ENCODE measurements at places on chromosomes 7 and 10. TPM values are rescaled to one million over a fixed set of nuclear protein-coding genes. Genes with fewer than 3 reads are reported as not detected.

LOXL4 gene
- total RNA-seq: not detected

OR6B1 gene
- total RNA-seq: not detected

NPC1L1 gene
- total RNA-seq: 0.12 TPM

IL6 gene
- total RNA-seq: 2.4 TPM

ANKIB1 gene
- total RNA-seq: 57.1 TPM

CDK5 gene
- total RNA-seq: 11.6 TPM

BAIAP2L1 gene
- total RNA-seq: 5.1 TPM

CYP2C19 gene
- 0.42 TPM for total RNA-seq

EN2 gene
- not detected for total RNA-seq

ASB4 gene
- total RNA-seq: not detected

DNA sequence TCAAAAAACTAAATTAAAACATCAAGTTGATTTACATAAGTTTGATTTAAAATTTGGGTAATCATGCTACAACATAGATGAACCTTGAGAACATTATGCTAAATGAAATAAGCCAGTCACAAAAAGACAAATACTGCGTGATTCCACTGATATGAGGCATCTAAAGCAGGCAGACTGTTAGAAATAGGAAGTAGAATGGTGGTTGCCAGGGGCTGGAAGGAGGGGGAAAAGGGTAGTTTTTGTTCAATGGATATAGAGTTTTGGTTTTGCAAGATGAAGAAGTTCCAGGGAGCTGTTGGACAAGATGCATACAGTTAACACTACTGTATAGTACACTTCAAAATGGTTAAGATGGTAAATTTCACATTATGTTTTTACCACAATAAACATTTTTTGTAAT, 45.0 kb upstream of the IFRD1 start:
- DNase-seq: no peak

DNA sequence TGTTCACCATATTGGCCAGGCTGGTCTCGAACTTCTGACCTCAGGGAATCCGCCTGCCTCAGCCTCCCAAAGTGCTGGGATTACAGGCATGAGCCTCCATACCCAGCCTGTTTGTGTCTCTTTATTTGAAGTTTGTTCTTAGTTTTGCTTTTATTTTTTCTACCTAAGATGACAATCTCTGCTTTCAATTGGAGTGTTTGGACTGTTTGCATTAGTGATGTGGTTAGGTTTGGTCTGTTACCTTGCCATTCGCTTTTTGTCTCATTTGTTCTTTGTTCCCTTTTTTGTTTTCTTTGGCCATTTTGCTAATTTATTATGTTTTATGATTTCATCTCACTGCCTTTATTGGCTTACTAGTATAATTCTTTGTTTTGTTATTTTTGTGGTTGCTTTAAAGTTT, 62.6 kb downstream of the ADCY1 start:
- DNase-seq: no peak

- no peak for DNase-seq
These were observed 180.7 kb upstream of the KLF14 start for GRCh38 chr7:130914554-130915294.

GRCh38 chr10:101071885-101072433, 10.2 kb downstream of the KAZALD1 start:
- DNase-seq: no peak

- DNase-seq: no peak
These were observed 8.2 kb upstream of the SORBS1 start for GRCh38 chr10:95569368-95569767.

GRCh38 chr7:284762-285722, 4.9 kb upstream of the FOXL3 start:
- DNase-seq: no peak

- no peak for DNase-seq
These were observed 3.3 kb downstream of the WIPF3 start for GRCh38 chr7:29809533-29810155.

- DNase-seq: no peak
These were observed 3.1 kb downstream of the DDC start for GRCh38 chr7:50562136-50562535.

DNA sequence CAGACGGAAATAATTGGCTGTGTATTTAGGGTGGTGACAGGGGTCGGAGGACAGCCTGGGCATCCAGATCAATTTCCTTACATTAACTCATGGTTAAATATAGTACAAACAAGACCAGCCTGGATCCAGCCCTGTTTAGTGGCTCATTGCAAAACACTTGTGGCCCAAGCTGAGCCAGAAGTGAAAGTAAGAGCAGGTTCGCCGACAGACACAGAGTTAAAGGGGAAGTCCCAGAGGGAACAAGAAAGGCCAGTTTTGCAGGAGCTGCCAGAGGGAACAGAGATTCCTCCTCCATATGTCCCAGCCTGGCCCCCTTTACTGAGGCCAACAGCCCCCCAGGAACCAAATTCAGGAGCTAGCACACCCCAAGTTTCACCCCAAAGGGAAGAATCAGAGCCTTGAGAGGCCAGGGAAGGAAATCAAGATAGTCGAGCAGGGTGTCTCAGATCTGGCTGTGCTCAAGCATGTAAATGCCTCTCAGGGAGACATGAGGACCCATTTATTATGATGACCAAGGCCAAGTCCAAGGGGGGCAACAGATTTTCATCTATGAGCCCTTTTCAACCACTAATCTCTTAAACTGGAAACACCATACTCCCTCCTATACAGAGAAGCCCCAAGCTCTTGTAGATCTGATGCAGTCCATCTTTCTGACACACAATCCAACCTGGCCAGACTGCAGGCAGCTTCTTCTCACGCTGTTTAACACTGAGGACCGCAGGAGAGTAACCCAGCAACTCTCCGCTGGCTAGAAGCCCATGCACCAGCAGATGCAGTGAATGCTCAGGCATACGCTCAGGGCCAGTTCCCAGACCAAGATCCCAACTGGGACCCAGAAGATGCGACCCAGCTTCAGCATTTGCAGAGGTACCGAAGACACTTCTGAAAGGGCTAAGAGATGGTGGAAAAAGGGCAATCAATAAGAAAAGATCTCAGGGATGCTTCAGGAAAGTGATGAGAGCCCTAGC, 15.9 kb upstream of the ADCK2 start:
- DNase-seq: peak; percentile 43

DNA sequence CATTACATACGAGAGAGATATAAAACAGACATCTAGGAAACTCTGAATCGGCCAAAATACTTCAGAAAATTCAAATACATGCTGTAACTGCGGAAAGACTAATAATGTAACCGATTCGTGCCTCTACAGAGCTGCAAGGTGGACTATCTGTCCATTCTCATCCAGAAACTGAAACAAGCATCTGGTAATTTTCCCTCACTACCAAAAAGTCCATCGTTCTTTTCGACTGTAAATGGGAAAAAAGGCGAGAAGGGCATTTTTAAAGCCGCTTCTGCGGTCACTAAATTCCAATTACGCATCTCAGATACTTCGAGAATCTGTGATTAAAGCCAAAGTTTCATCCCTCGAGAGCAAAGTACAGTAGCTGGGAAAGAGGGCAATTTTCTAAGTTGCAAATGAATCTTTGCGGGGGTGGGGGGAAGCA, 1.3 kb downstream of the OGA start:
- no peak for DNase-seq

- DNase-seq: no peak
These were observed 72.0 kb upstream of the ZMIZ1 start for GRCh38 chr10:78996792-78997129.

GRCh38 chr7:1234049-1234880, 1.6 kb downstream of the UNCX start:
- DNase-seq: no peak

DNA sequence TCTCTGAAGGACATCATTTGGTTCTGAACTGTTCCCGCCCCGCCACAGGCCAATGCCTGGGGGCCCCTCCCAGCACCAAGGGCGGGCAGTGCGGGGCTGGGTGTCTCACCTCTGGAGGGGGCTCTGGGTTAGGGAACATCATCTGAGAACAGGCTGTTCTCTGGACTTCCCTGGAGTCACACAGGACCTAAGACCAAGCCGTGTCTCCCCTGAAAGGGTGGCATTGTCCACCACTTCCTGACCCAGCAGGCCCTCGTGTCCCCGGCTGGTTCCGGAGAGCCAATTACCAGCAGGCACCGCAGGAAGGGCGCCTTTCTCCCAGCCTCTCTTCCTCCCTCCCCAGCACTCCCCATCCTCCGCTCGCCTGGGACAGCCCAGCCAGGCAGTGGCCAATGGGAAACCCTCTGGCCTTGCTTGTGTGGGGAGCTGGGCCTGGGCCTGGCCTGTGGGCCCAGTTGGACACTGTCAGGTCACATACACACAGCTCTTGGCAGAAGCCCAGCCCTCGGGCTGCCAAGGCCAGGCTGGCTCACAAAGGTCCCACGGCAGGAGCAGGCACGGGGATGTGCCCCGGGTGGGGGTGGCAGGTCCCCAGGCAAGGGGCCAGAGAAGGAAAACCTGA, 119.5 kb downstream of the SPDYE5 start:
- DNase-seq: no peak

DNA sequence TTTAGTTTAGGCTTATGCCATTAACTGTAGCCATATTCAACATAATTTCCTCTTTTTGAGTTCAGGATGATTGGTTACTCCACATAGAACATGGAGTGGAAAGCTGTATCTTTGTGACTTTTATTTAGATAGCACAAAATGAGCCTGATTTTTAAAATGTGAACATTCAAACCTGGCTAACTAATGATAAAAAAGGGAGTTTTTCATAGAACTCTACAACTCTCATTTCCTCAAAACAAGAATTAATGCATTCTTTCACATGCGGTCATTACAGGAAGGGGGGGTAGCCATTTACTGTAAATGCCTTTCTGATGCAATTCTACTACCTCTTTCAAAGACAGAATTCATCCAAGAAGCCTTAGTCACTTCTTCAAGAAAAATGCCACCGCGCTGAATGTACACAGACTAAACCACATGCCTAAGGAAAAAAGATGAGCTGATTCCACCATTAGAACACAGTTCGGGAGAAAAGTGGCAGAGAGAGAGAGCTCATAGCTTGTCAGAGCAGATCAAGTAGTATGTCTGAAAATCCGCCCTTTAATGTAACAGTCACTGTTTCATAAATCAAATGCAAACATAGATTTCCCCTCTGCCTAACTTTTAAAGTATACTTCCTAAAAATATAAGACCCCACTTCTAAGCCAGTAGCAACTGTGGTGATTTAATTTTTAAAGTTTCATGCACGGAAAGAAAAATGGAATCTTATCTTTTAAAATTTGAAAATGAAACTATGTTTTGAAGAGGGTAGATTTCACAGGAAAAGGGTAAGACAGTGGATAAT, 226.4 kb upstream of the KLF14 start:
- peak; percentile 73 for DNase-seq

DNA sequence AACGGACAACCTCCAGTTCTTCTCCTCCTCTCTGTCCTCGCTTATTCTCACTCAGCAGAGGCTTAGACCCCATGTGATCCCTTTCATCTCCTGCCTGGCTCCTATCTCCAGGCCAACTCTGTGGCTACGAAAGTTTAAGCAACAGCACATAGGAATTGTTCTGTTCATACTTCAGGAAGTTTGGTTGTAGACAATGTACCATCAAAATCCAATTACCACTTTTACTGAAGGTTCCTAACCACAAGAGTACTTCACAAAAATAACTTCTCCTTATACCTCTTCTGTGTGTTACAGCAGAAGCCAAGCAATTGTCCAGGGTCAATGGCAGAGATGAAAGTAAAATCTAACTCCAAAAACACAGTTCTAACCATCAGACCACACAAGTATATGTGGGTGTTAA, 80.0 kb downstream of the SLC25A13 start:
- DNase-seq: no peak

DNA sequence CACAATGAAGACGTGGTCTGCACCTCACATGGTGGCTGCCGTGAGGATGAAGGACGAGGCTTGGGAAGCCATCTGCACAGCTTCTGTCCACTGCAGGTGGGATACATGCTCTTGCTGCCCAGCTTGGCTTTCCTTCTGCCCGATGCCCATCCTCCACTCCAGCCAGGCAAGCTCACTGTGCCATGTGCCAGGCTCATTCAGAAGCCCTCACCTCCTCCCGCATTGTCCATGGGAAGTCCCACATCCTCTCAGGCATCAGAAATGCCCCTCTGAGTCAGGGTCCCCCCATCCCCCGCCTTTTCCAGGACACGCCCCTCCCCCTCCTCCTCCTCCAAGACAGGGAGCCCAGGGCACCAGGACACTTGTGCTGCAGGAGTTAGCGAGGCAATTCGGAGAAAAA, 4.6 kb upstream of the NOM1 start:
- no peak for DNase-seq

DNA sequence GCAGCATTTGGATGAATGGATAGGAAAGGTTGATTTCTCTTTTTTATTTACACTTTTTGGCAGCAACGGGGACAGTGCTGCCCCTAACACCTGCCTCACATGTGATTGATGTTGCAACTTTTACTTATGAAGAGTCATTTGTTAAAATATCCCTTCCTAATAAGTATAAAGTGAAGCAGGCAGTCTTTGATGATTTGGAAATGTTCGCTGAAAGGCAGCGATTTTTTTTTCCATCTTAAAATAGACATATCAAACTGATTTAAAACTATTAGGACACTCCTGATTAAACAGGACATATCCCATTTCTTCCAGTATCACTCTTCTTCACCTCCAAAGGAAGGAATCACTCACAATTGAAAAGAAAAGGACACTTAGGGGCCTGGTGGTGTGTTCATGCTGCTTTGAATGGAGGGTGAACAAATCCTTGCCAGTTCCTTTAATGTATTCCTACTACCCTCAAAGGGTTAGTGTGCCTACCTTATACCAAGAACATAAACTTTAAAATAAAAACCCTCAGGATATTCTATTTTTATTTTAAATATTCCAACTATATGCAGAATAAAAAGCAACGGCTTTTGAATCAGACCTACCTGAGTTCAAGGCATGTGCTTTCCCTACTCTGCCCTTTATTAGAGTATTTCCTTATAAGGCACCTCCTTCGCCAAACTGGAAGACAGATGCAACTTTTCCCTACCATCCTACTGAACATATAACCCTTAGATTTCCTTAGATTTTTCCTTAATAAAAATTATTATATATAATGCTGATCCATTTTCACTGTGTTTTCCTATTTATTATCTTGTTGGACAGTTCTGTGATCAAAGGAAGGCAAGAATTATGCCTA, 1.1 kb downstream of the ADK start:
- no peak for DNase-seq

DNA sequence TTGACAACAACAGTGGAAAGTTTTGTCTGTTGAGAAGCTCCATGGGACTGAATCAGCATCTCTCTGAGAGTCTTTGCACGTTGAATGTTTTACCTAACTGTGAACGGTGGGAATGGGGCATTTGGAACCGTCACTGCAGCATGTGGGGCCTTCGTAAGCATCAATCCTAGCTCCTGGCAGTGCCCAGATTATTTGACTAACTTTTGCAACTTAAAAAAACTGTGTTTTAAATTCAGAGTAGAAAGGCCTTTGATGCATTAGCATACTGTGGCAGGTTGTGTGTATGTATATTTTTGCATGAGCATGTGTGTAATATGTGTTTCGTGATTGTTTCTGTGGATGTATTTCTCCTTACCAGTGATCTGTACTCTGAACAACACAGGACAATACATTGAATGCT, 194.5 kb downstream of the TCF7L2 start:
- no peak for DNase-seq

- no peak for DNase-seq
These were observed 651 bp downstream of the AFAP1L2 start for GRCh38 chr10:114403541-114404161.
